ENCODE measurements at places on chromosomes 3 and 15.

GRCh38 chr15:71128939-71129562 is 13.8 kb downstream of the THSD4 start:
- DNase-seq: no peak

DNA sequence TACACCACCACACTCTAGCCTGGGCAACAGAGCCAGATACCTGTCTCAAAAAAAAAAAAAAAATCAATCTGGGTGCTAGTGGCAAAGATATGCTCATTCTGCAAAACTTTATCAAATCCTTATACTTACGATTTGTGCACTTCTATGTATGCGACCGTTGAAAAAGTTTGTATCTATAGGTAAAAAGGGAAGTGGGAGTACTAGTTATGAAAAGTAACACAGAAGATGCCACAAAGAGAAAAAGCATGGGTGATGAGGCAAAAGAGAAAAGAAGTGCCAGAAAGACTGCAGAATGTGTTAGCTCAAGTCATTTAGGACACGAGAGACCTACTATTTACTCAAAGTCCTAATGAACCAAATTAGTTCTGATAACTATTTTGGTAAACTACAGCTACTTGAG is 407.8 kb downstream of the SHQ1 start:
- no peak for DNase-seq

DNA sequence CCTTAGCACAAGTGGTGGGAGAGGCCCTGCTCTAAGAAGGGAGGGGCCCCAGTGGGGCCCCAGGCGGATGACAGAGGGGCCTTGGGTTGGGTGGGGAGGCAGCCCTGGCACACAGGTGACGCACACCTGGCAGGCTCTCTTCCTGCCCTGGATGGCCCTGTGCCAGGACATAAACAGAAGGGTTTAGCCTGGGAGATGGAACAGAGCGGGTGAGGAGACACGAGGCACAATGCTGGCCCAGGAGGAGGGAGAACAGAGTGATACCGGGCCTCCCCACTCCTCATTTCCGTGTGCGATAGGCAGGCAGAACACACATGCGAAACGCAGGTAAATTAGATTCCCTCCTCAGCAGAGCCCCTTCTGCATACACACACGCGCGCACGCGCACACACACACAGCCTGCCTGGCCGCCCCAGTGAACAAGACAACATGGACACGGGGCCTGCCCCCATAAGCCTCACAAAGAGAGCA is 39.8 kb downstream of the IDH2 start:
- DNase-seq: no peak

- peak; percentile 95 for DNase-seq
Measured at GRCh38 chr3:11096266-11097139, 57.8 kb upstream of the HRH1 start.

DNA sequence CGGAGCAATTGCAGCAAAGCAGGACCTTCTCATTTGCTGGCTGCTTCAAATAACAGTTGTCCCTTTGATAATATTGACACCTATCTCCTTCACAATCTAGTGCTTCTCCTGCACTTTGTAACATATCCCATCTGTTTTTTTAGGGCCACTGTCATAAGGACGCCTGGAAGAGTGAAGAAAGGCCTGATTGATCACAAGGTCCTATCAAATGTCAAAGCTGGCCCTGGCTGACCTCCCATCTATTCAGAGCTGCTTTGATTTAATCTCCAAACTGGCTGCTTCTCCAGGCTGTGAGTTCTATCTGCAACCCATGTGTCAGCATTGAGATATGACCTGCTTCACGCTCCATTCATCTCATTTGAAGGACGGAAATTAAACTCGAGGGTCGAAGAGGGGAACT is 601.2 kb upstream of the KCNMB2 start:
- DNase-seq: no peak

DNA sequence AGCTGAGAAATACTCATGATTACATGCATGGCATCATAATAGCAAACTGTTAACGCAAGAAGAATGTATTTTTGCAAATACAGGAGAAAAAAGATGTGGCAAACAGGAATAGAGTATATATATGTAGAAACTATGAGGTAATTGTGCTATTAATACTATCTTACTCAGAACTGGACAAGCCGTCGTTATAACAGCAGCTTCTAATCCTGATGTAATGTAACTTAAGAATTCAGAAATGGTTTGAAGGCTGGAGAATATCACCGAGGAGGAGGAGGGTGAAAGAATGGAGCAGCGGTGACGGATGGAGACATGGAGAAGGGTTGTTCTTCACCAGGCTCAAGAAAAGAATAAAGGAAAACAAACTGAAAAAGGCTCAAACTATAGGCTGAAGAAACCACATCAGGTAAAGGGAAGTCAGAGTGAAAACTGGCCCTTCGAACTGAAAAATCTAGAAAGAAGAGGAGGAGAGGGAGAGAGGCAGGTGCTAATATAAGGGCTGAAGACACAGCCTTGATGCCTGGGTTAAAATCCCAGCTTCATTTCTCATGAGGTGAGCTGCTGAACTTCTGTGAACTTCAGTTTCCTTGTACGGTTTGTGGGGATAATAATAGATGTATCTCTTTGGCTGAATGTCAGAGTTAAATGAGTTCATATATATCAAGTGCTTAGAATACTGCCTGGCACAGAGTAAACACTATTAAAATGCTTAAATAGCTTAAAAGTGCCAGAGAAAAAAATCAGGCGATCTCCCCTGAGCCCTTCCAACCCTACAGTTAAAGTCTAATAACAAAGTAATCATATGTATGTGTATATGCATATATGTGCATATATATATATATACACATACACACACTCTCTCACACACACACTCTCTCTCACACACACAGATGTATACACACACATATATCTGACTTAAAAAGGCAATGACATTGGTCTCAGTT is 43.9 kb downstream of the GOLIM4 start:
- DNase-seq: peak; percentile 12

- DNase-seq: peak; percentile 92
Measured at GRCh38 chr15:85618956-85619491, 175.7 kb downstream of the KLHL25 start.

- DNase-seq: no peak
Measured at GRCh38 chr15:34158355-34158754, 51.5 kb downstream of the KATNBL1 start.

GRCh38 chr3:186823386-186823785 is 17.1 kb upstream of the RFC4 start:
- DNase-seq: peak; percentile 30

DNA sequence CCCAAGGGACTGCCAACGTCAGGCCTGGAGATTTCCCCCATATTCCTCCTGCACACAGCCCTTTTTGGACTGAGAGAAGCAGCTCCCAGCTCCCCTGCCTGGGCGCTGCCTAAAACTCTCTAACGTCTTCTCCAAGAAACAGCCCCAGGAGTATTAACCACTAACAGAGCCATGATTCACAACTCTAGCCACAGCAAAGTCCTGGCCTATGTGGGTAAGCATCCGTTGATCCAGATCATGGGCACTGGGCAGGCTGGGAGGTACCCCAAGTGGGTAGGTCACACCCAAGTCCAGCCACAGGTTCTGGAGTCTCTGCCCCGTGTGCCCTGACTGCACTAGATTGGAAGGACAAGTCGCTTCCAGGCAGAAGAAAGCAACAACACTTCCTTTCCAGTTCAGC is 31.9 kb downstream of the NBEAL2 start:
- DNase-seq: no peak

DNA sequence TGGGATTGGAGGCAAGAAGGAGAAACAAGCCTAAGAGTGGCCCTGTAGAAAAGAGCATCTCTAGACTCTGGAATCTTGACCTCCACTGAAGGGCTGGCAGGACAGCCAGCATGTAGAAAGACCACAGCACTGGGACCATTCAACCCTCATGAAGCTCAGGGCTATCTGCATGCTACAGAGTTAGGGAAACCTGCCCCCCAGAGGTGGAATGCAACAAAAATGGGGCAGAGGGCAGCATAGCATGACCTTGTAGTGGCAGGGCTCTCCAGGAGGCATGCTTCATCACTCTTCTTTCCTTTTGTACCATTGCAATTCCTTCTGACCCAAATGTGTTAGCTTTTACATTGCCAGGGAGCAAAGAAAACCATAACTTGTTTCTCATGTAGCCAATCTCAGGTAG is 445.4 kb downstream of the EPHB1 start:
- no peak for DNase-seq

- DNase-seq: no peak
Measured at GRCh38 chr3:72320955-72321303, 527.3 kb downstream of the SHQ1 start.

GRCh38 chr3:62184559-62184958 is 188.8 kb downstream of the FEZF2 start:
- no peak for DNase-seq

- no peak for DNase-seq
Measured at GRCh38 chr3:32857921-32858320, 40.1 kb downstream of the TRIM71 start.

- no peak for DNase-seq
Measured at GRCh38 chr3:54159917-54160316, 37.6 kb downstream of the CACNA2D3 start.

DNA sequence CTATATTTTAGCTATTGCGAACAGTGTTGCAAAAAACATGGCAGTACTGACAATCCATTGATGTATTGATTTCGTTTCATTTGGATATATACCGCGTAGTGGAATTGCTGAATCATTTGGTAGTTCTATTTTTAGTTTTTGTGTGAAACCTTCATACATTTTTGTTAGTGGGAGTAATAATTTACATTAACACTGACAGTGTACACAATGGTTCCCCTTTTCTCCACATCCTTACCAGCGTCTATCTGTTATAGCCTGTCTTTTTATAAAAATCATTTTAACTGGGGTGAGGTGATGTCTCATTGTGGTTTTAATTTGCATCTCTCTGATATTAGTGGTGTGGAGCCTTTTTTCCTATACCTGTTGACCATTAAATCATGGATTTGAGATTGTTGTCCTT is 392.4 kb upstream of the ALCAM start:
- no peak for DNase-seq

GRCh38 chr3:114499976-114500375 is 206.1 kb downstream of the TIGIT start:
- no peak for DNase-seq

DNA sequence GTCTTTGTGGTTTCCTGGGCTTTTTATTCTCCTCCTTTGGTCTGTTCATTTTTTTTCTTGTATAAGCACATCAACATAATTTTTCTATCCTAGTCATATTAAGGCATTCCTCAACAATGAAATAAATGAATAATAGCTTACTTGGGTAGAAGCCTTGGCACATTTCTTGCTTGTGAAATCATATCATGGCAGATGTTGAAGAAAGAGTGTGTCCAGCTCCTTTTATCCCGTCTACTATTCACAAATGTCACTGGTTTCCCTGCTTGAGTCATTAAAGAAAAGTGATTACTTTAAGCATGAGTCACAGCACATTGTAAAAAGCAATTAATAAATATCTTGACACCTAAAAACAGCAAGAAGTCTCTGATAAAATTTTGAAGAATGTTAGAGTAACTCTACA is 42.1 kb downstream of the MINAR1 start:
- DNase-seq: peak; percentile 44

DNA sequence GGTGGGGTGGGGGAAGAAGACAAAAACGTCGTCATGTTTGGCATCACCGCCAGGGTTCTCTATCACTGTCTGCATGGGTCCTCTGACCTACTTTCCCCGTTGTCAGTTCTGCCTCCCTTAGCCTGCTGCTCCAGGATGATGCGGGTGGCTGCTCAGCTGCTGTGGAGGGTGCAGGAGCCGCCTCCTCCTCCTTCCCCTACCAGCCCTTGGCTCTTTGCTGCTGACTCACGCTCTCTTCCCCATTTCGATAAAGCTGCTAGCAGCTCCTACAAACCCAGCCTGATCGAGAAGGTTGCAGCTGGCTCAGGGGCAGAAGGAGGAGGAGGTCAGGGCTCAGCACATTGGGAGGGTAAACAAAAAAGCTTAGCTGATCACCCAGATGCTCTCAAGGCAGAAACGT is 49.5 kb upstream of the SEC13 start:
- DNase-seq: peak; percentile 65

- DNase-seq: no peak
Measured at GRCh38 chr3:95434491-95434890, 1371.6 kb downstream of the NSUN3 start.

DNA sequence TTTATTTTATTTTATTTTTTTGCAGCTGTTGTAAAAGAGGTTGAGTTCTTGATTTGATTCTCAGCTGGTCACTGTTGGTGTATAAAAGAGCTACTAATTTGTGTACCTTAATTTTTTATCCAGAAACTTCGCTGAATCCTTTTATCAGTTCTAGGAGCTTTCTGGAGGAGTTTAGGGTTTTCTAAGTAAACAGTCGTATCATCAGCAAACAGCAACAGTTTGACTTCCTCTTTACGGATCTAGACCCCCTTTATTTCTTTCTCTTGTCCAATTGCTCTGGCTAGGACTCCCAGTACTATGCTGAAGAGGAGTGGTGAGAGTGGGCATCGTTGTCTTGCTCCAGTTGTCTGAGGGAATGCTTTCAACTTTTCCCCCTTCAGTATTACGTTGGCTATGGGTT is 165.8 kb upstream of the KCNMB2 start:
- DNase-seq: no peak

- DNase-seq: no peak
Measured at GRCh38 chr15:63357061-63357460, 24.6 kb downstream of the CA12 start.

- no peak for DNase-seq
Measured at GRCh38 chr3:193970773-193971206, 165.2 kb upstream of the HES1 start.

DNA sequence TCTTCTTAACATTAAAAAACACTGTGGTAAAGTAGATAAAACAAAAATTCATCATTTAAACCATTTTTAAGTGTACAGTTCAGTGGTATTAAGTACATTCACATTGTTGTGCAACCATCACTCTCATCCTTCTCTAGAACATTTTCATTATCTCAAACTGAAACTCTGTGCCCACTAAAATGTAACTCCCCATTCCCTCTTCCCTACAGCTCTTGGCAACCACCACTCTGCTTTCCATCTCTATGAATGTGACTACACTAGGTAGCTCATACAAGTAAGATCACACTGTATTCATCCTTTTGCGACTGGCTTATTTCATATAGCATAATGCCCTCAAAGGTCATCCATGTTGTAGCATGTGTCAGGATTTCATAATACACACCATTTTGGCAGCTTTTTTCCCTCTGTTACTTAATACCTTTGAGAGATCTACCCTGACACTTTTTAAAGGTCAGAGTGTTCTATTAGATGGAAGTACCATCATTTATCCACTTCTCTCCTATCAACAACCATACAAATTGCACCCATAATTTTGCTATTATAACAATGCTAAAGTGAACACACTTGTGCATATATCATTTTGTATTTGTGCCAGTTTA is 42.9 kb upstream of the FRMD4B start:
- DNase-seq: no peak

DNA sequence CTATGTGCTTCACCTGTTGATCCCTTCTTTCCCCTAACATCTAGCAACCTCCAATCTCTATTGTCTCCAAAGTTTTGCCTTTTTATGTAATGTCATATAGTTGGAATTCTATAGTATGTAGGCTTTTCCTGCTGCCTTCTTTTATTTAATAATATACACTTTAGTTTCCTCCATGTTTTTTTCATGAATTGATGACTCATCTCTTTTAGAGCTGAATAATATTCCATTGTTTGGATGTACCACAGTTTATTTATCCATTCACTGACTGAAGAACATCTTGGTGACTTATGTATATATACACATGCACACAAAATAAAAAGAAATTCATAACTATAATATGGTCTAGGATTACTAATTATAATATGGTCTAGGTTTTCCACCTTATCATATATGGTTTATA is 1314.2 kb downstream of the OTOL1 start:
- no peak for DNase-seq

Data from EL (cell line).